Breast epithelium (tissue), 4 donors: ENCODE measurements at places on chromosomes 1 and 21. TPM values are rescaled to one million over a fixed set of nuclear protein-coding genes. Genes with fewer than 3 reads are reported as not detected.

DNA sequence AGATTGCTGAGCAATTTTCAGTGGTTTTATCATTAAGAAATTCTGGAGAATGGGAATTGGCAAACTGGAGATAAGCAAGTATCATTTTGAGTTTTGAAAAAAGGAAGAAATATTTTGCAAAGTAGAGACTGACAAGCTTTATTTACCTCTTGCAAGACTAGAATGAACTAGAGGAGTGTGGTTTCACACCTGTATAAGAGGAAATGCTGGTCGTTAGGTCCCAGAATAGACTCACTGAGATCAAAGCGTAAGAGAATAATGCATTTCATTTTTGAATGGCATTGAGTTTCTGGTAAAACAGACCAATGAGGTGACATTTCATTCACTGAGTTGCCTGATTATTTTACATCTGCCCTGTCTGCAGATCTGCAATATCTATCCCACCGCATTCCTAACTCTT lies 308.1 kb downstream of the ADGRL2 start:
- H3K4me1 ChIP-seq, result no peaks in the 10 kb centered on the region
- H3K36me3 ChIP-seq, result no peaks in the 10 kb centered on the region
- H3K27ac ChIP-seq, result no peak overlapping the region
- no peaks in the 10 kb centered on the region for H3K27me3 ChIP-seq
- DNase-seq, result no peak

- no peak overlapping the region for H3K4me3 ChIP-seq
- H3K27me3 ChIP-seq, result no peaks in the 10 kb centered on the region
- H3K27ac ChIP-seq, result no peak overlapping the region
- H3K36me3 ChIP-seq, result no peaks in the 10 kb centered on the region
Measured at GRCh38 chr1:85484264-85484663, 19.3 kb upstream of the DDAH1 start.

GRCh38 chr1:174219606-174220370 lies 60.5 kb downstream of the RABGAP1L start:
- no peaks in the 10 kb centered on the region for H3K27me3 ChIP-seq
- no peak overlapping the region for H3K27ac ChIP-seq
- no peak overlapping the region for H3K4me3 ChIP-seq
- no peak for DNase-seq
- H3K4me1 ChIP-seq, result no peaks in the 10 kb centered on the region

GRCh38 chr1:12420171-12420570 lies 190.3 kb downstream of the VPS13D start:
- no peaks in the 10 kb centered on the region for H3K36me3 ChIP-seq
- no peak overlapping the region for H3K27ac ChIP-seq
- no peaks in the 10 kb centered on the region for H3K4me1 ChIP-seq
- no peak for DNase-seq
- no peak overlapping the region for H3K4me3 ChIP-seq
- H3K27me3 ChIP-seq, result no peaks in the 10 kb centered on the region

GRCh38 chr1:159015440-159015909 lies 5.8 kb downstream of the IFI16 start:
- no peaks in the 10 kb centered on the region for H3K36me3 ChIP-seq
- peak overlapping the region; percentile 82 for H3K27ac ChIP-seq
- DNase-seq, result no peak
- H3K27me3 ChIP-seq, result no peaks in the 10 kb centered on the region
- H3K4me1 ChIP-seq, result no peaks in the 10 kb centered on the region

- H3K27me3 ChIP-seq, result no peaks in the 10 kb centered on the region
- peaks cover 3% of the 10 kb centered on the region for H3K4me1 ChIP-seq
- H3K36me3 ChIP-seq, result no peaks in the 10 kb centered on the region
- H3K27ac ChIP-seq, result no peak overlapping the region
Measured at GRCh38 chr1:42960566-42961311, 2.1 kb upstream of the SLC2A1 start.

- no peak overlapping the region for H3K27ac ChIP-seq
- no peaks in the 10 kb centered on the region for H3K4me1 ChIP-seq
- DNase-seq, result peak; percentile 15
- H3K27me3 ChIP-seq, result no peaks in the 10 kb centered on the region
- no peak overlapping the region for H3K4me3 ChIP-seq
- no peaks in the 10 kb centered on the region for H3K36me3 ChIP-seq
Measured at GRCh38 chr21:42840411-42841155, 38.8 kb downstream of the WDR4 start.

GRCh38 chr1:166119471-166119965 lies 47.3 kb downstream of the FAM78B start:
- no peak overlapping the region for H3K4me3 ChIP-seq
- H3K36me3 ChIP-seq, result no peaks in the 10 kb centered on the region
- no peaks in the 10 kb centered on the region for H3K4me1 ChIP-seq
- no peak overlapping the region for H3K27ac ChIP-seq

- H3K4me3 ChIP-seq, result no peak overlapping the region
- H3K4me1 ChIP-seq, result no peaks in the 10 kb centered on the region
- no peak for DNase-seq
- H3K27ac ChIP-seq, result no peak overlapping the region
Measured at GRCh38 chr21:28266061-28266460, 726.6 kb downstream of the LTN1 start.

- peak within 1 kb of the TSS; percentile 79 for H3K4me3 ChIP-seq
- peak; percentile 88 for DNase-seq
Measured at GRCh38 chr21:41766883-41767605, at the start of gene RIPK4. Gene RIPK4, minus strand, starts transcription at chr21:41767052. Its CDS starts 11 bp downstream, at chr21:41767041.

DNA sequence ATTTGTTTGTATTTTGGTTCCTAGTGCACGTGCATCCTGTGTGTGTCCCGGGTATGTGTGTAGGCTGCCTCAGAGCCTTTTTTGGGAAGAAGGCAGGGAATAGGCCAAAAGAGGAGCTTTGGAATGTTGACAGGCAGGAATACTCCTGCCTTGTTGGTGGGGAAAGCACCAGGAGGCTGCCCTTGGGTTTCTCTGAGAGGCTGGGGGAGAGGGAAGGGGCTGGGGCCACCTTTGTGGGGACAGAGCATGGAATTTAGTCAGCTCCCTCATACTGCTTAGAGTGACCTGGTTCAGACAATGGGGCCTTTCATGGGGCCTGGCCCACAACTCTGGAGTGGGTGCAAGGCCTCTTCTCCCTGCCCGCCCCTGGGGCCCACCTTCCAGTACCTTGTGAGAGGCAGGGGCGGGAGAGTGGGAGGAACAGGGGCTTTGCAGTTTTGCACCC lies 31.3 kb downstream of the ACOT11 start:
- peak overlapping the region; percentile 82 for H3K27ac ChIP-seq
- H3K4me1 ChIP-seq, result peaks cover 16% of the 10 kb centered on the region
- H3K4me3 ChIP-seq, result no peak overlapping the region
- H3K27me3 ChIP-seq, result no peaks in the 10 kb centered on the region
- no peaks in the 10 kb centered on the region for H3K36me3 ChIP-seq

GRCh38 chr1:109350655-109351054 lies 43.8 kb upstream of the MYBPHL start:
- H3K27ac ChIP-seq, result no peak overlapping the region
- H3K27me3 ChIP-seq, result no peaks in the 10 kb centered on the region
- H3K4me3 ChIP-seq, result no peak overlapping the region
- no peak for DNase-seq

- no peaks in the 10 kb centered on the region for H3K36me3 ChIP-seq
- DNase-seq, result no peak
Measured at GRCh38 chr1:18751425-18751824, 108.0 kb downstream of the TAS1R2 start.

- H3K36me3 ChIP-seq, result no peaks in the 10 kb centered on the region
- no peak for DNase-seq
- no peak overlapping the region for H3K27ac ChIP-seq
- no peaks in the 10 kb centered on the region for H3K27me3 ChIP-seq
- H3K4me3 ChIP-seq, result no peak overlapping the region
Measured at GRCh38 chr1:116228511-116228910, 117.3 kb downstream of the MAB21L3 start.

GRCh38 chr1:47914218-47914938 lies 82.8 kb downstream of the TRABD2B start:
- no peak for DNase-seq
- H3K27ac ChIP-seq, result no peak overlapping the region
- H3K4me3 ChIP-seq, result no peak overlapping the region

- DNase-seq, result no peak
- H3K27me3 ChIP-seq, result no peaks in the 10 kb centered on the region
- H3K4me1 ChIP-seq, result no peaks in the 10 kb centered on the region
- no peaks in the 10 kb centered on the region for H3K36me3 ChIP-seq
- no peak overlapping the region for H3K4me3 ChIP-seq
Measured at GRCh38 chr1:214718724-214719123, 115.7 kb downstream of the CENPF start.

DNA sequence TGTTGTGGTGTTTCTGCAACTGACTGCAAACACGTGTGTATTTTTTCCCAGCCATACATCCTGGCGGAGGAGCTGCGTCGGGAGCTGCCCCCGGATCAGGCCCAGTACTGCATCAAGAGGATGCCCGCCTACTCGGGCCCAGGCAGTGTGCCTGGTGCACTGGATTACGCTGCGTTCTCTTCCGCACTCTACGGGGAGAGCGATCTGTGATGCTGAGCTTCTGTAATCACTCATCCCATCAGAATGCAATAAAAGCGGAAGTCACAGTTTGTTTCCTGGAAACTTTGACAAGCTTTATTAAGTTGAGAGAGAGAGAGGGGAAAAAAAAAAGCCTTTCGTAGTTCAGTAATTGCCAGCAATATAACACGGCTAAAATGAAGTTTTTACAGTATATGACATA lies 32.7 kb upstream of the MTR start:
- no peak overlapping the region for H3K27ac ChIP-seq
- H3K4me3 ChIP-seq, result no peak overlapping the region
- DNase-seq, result no peak
- no peaks in the 10 kb centered on the region for H3K36me3 ChIP-seq
- no peaks in the 10 kb centered on the region for H3K27me3 ChIP-seq

- no peak for DNase-seq
- no peaks in the 10 kb centered on the region for H3K4me1 ChIP-seq
- H3K27me3 ChIP-seq, result no peaks in the 10 kb centered on the region
- no peaks in the 10 kb centered on the region for H3K36me3 ChIP-seq
- no peak overlapping the region for H3K4me3 ChIP-seq
Measured at GRCh38 chr1:100458661-100459357, 79.1 kb upstream of the GPR88 start.

- peak overlapping the region; percentile 95 for H3K4me3 ChIP-seq
- DNase-seq, result no peak
- peaks cover 17% of the 10 kb centered on the region for H3K4me1 ChIP-seq
- H3K36me3 ChIP-seq, result no peaks in the 10 kb centered on the region
- peak overlapping the region; percentile 95 for H3K27ac ChIP-seq
Measured at GRCh38 chr1:153957744-153958110, 685 bp downstream of the CRTC2 start.

DNA sequence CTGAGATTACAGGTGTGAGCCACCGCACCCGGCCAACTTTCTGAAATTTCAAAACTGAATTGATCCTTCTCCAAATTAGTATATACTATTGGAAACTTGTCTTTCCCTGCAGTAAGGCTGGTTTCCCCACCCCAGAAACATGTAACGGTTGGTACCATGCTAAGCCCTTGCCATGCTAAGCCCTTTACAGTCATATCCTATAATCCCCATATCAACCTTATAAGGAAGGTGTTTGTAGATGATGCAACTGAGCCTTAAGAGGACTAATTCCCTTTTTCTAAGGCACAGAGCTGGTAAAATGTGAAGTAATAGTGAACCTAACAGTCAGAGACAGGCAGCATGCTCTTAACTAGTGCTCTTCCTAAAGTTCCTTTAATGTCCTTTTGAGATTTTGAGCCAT lies 413.7 kb downstream of the DISC1 start:
- no peak overlapping the region for H3K27ac ChIP-seq
- no peaks in the 10 kb centered on the region for H3K4me1 ChIP-seq
- no peaks in the 10 kb centered on the region for H3K36me3 ChIP-seq
- no peaks in the 10 kb centered on the region for H3K27me3 ChIP-seq

DNA sequence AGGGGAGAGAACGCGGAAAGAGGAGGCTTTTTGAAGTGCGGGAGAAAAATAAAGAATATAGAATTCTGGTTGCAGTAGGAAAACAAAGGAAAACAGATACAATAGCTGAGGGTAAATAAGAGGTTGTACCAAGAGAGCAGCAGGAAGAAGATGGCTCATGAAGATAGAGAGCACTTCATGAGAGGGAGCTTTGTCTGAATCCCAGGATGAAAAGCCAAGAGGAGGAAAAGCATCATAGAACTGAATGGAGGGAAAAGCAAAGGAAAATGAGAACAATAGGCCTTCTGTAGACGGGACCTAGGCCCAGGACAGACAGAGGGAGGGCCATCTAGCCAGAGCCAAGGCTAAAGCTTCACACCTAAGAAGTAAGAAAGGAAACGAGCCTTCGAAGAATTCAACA lies 49.5 kb downstream of the ATP6V1G3 start:
- H3K36me3 ChIP-seq, result no peaks in the 10 kb centered on the region
- H3K4me1 ChIP-seq, result no peaks in the 10 kb centered on the region
- peak overlapping the region; percentile 0 for H3K27ac ChIP-seq
- no peak for DNase-seq
- H3K27me3 ChIP-seq, result no peaks in the 10 kb centered on the region

GRCh38 chr1:221118938-221119320 lies 239.7 kb downstream of the HLX start:
- no peaks in the 10 kb centered on the region for H3K36me3 ChIP-seq
- no peaks in the 10 kb centered on the region for H3K4me1 ChIP-seq
- no peaks in the 10 kb centered on the region for H3K27me3 ChIP-seq
- H3K4me3 ChIP-seq, result no peak overlapping the region
- DNase-seq, result no peak
- H3K27ac ChIP-seq, result no peak overlapping the region

Gene OPRD1
- total RNA-seq, result not detected

Gene ERVH48-1
- not detected for total RNA-seq

Gene BSND
- total RNA-seq, result 0.15 TPM

Gene PTGFR
- 2.3 TPM for total RNA-seq

Gene LIPI
- not detected for total RNA-seq

Gene RYR2
- total RNA-seq, result 0.59 TPM

Gene BARHL2
- total RNA-seq, result not detected

Gene ETNK2
- total RNA-seq, result 16.8 TPM

Gene RCC2
- 21.1 TPM for total RNA-seq

Gene KIF17
- 3.5 TPM for total RNA-seq

Gene SCNM1
- 23.8 TPM for total RNA-seq

Gene RIPPLY3
- 0.44 TPM for total RNA-seq

Gene NPL
- 8.2 TPM for total RNA-seq

Gene SPRR5
- not detected for total RNA-seq

Gene VASH2
- total RNA-seq, result 2.3 TPM

Gene ANKRD35
- total RNA-seq, result 10.2 TPM

Gene MRPL39
- total RNA-seq, result 13.0 TPM
